ENCODE measurements at places on chromosomes 1 and 21. TPM values are rescaled to one million over a fixed set of nuclear protein-coding genes. Genes with fewer than 3 reads are reported as not detected.
A peak's percentile ranks its signal among the peaks of the same experiment; 100 is the strongest.

DNA sequence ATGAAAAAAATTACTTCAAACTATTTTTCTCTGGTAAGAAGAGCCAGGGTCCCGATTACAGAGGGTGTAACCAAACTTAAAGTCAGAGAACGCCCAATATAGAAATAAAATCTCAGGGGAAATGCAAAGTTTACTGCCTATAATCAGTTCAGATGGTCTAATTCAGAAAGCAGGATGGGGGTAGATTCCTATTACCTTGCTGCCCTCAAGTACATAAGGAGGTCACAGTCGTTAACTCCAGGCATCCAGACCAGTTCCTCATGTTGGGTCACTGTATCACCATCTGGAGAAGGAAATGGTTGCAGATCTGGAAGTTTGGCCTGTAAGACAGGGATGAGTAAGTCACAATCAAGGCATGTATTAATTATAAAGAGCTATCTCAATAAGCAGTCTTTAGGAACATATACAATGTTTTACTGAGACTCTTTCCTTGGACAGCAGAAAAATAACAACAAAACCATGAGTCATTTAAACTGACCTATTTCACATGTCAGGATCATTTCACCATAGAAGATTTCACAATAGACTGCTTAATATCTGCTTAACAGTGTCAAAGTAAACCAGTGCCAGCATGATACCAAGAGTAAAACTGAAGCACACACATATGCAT, 179.4 kb downstream of the SLC45A1 start:
- peaks cover 52% of the 10 kb centered on the region for H3K36me3 ChIP-seq
- H3K27ac ChIP-seq, result no peak overlapping the region
- DNase-seq, result no peak
- no peak overlapping the region for H3K4me3 ChIP-seq
- peaks cover 9% of the 10 kb centered on the region for H3K4me1 ChIP-seq

- no peaks in the 10 kb centered on the region for H3K27me3 ChIP-seq
- no peaks in the 10 kb centered on the region for H3K36me3 ChIP-seq
- DNase-seq, result no peak
- no peak overlapping the region for H3K4me3 ChIP-seq
- H3K27ac ChIP-seq, result no peak overlapping the region
- H3K4me1 ChIP-seq, result no peaks in the 10 kb centered on the region
These were observed 668.7 kb downstream of the MRPL39 start for GRCh38 chr21:24938573-24938972.

- H3K27ac ChIP-seq, result no peak overlapping the region
- DNase-seq, result no peak
- peaks cover 14% of the 10 kb centered on the region for H3K4me1 ChIP-seq
- no peaks in the 10 kb centered on the region for H3K36me3 ChIP-seq
- no peak overlapping the region for H3K4me3 ChIP-seq
These were observed 161.7 kb upstream of the EDN2 start for GRCh38 chr1:41646186-41646585.

DNA sequence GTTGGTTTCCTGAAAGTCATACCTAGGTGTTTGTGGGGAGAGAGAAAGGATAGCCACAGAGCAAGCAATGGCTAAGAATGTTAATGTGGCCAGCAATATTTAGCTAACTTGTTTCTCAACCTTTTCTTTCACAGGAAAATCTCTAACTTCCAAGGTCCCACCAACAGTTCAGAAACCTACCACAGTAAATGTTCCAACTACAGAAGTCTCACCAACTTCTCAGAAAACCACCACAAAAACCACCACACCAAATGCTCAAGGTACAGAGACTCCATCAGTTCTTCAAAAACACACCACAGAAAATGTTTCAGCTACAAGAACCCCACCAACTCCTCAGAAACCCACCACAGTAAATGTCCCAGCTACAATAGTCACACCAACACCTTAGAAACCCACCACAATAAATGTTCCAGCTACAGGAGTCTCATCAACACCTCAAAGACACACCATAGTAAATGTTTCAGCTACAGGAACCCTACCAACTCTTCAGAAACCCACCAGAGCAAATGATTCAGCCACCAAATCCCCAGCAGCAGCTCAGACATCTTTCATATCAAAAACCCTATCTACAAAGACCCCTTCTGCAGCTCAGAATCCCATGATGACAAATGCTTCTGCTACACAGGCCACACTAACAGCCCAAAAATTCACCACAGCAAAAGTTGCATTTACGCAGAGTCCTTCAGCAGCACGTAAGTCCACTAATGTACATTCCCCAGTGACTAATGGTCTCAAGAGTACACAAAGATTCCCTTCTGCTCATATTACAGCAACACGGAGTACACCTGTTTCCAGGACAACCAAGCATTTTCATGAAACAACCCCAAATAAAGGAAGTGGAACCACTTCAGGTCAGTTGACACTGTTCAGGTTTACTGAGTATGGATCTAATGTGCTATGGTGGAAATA, 15.3 kb downstream of the CD55 start:
- peaks cover 33% of the 10 kb centered on the region for H3K4me1 ChIP-seq
- no peaks in the 10 kb centered on the region for H3K27me3 ChIP-seq
- peak overlapping the region; percentile 57 for H3K27ac ChIP-seq
- peaks cover 53% of the 10 kb centered on the region for H3K36me3 ChIP-seq
- no peak overlapping the region for H3K4me3 ChIP-seq
- DNase-seq, result no peak

DNA sequence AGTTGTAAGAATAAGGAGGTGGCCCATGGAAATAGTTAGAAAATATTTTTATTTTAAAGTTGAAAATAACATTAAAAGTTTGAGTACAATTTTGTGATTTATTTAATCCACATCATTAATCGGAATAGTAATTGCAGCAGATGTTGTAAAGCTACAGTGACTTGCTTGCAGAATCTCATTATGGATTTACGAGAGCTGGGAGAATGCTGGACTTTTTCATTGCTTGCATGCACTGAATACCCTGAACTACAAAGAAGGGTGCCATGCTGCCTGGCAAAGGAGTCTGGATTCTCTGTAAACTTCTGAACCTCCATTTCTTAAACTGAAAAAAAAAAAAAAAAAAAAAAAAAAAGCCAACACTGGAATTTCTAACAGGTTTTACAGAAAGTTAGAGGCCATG, 26.5 kb downstream of the WDR64 start:
- DNase-seq, result no peak
- no peak overlapping the region for H3K27ac ChIP-seq
- no peaks in the 10 kb centered on the region for H3K36me3 ChIP-seq

- H3K27ac ChIP-seq, result no peak overlapping the region
- H3K4me3 ChIP-seq, result no peak overlapping the region
- no peaks in the 10 kb centered on the region for H3K27me3 ChIP-seq
- no peak for DNase-seq
These were observed 83.1 kb downstream of the LRRC7 start for GRCh38 chr1:69650779-69651178.

GRCh38 chr1:234262754-234263105, 110.5 kb upstream of the COA6 start:
- DNase-seq, result no peak
- H3K27ac ChIP-seq, result no peak overlapping the region
- H3K4me3 ChIP-seq, result no peak overlapping the region
- H3K27me3 ChIP-seq, result no peaks in the 10 kb centered on the region

DNA sequence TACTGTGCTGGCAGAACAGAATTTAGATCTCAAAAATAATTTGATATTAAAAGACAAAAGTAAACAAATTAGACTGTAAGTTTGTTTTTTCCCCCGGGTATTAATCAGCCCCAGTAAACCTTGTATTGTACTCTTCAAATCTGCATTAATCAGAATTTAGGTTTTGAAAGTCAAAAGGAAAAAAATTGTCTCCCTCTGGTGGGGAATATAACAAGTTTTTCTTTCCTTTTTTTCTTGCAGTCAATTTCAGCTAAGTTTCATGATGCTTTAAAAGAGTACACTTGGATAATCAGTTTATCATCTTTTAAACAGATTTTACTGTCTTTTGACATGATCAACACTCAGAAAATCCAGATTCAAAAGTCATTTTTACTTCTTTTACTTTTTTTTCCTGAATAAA, 134.5 kb upstream of the PKN2 start:
- no peak overlapping the region for H3K27ac ChIP-seq
- no peak overlapping the region for H3K4me3 ChIP-seq
- no peaks in the 10 kb centered on the region for H3K4me1 ChIP-seq
- H3K36me3 ChIP-seq, result no peaks in the 10 kb centered on the region
- no peaks in the 10 kb centered on the region for H3K27me3 ChIP-seq

DNA sequence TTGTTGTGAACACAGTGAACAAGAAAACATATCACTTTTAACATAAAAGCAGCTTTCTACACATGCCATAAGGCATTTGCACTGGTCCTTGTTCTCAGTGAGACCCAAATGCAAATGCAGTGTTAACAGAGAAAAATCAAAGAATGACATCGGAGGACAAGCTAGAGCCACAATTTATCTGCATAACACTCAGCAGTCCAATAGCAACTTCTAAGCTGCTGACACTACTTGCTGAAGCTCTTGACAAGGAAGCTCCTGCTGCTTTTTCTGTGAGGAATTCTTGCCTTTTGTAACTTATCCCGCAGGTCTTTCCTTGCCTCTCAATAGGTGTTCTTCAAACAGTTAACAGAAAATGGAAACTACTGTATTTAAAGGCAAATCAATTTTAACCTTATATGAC, 34.7 kb downstream of the USH2A start:
- H3K4me1 ChIP-seq, result no peaks in the 10 kb centered on the region
- no peaks in the 10 kb centered on the region for H3K27me3 ChIP-seq
- no peak overlapping the region for H3K27ac ChIP-seq
- DNase-seq, result no peak

DNA sequence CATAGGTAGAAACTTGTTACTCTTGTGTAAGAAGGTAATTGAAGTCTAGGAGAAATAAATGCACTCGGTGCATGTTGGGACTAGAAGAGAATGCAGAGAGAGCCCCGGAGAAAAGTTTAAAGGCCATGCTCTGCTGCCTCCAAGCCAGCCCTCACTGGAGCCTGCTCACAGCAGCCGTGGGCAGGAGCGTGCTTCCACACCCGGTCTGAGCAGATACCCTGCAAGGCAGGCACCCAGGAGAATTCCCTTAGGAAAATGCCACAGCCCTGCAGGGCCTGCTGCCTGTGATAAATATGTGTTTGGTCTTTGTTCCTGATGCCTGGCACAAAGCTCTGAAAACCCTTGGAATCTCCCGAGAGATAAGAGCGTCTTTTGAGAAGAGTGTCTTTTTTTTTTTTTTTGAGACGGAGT, 22.8 kb downstream of the C2CD2 start:
- no peaks in the 10 kb centered on the region for H3K36me3 ChIP-seq
- no peak for DNase-seq
- H3K27ac ChIP-seq, result no peak overlapping the region
- H3K27me3 ChIP-seq, result no peaks in the 10 kb centered on the region
- H3K4me3 ChIP-seq, result no peak overlapping the region

- peak overlapping the region; percentile 53 for H3K4me3 ChIP-seq
- DNase-seq, result no peak
- no peaks in the 10 kb centered on the region for H3K27me3 ChIP-seq
- H3K27ac ChIP-seq, result peak overlapping the region; percentile 56
- H3K4me1 ChIP-seq, result peaks cover 11% of the 10 kb centered on the region
These were observed 8.4 kb downstream of the MX2 start for GRCh38 chr21:41369920-41370839.

DNA sequence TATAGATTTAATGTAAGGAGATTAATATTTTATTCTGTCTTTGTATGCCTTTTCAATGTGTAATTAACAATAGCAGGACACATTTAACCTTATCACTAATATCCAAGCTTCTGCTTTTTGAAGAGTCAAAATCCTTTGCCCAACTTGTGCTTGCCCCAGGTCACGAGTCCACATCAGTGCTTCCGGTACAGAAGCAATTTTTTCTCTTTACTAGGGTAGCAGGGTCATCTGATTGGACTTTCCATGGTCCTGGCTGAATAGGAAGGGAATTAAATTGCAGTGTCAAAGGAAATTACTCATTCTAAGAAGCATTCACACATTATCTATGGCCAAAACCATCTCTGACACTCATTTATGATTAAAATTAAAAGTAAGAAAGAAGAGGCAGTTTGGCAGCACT, 460.5 kb upstream of the ADGRL2 start:
- no peaks in the 10 kb centered on the region for H3K4me1 ChIP-seq
- H3K36me3 ChIP-seq, result no peaks in the 10 kb centered on the region
- no peak overlapping the region for H3K4me3 ChIP-seq
- no peak overlapping the region for H3K27ac ChIP-seq
- no peaks in the 10 kb centered on the region for H3K27me3 ChIP-seq

DNA sequence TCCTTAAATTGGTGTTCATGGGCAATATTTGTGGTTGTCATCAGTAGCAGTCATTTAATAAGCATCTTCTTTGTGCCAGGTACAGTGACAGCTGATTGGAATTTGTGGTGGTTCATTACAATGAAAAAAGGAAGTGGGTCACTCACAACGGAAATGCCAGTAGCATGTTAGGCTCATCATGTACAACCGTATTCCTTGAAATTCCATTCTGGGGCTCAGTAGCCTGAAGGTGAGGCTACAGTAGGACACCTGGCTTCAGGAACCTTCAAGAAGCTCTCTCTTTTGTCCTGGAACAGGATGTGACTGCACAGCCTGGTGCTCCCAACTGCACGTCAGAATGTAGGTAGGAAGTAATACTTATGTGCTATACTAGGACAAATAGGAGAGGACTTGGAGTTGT, 93.9 kb downstream of the ST3GAL3 start:
- no peak overlapping the region for H3K4me3 ChIP-seq
- no peak overlapping the region for H3K27ac ChIP-seq
- no peak for DNase-seq
- no peaks in the 10 kb centered on the region for H3K36me3 ChIP-seq

DNA sequence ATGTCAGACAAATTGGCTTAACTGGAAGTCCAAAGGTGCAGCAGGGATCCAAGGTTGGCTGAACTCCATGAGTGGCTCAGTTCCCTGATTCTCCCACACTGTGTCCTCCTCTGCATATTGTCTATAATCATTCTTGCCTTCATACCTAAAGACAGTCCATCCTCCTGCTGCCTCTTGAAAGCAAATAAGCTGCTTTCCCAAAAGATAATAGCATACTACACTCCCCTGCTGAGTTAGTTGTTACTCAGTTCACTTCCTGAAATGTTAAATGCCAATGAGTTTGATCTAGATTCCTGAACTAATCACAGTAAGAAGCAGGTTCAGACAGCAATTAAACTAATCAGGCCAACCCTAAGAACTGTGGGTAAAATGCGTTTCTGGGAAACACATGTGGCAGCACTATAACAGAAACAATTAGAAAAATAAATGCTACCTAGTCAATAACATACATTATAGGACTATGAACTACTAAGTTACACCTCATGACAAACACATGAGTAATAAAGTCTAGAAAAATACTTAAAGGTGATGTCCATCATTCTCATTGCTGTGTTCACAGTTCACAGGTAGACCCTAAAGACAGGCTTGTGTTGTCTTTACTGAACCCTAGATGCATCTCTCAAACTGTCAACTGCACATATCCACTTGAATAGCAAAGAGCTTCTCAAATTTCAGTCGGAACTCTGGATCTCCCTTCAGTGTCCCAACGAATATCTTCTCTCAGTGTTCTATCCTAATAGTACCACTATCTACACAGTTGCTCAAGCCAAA, 50.8 kb upstream of the BOLA1 start:
- peaks cover 41% of the 10 kb centered on the region for H3K4me1 ChIP-seq
- DNase-seq, result no peak
- H3K27ac ChIP-seq, result no peak overlapping the region
- peaks cover 5% of the 10 kb centered on the region for H3K36me3 ChIP-seq
- H3K27me3 ChIP-seq, result no peaks in the 10 kb centered on the region

Gene RAB7B
- total RNA-seq, result 9.1 TPM

Gene PATJ
- 63.9 TPM for total RNA-seq

Gene MCOLN2
- 5.1 TPM for total RNA-seq

Gene FH
- total RNA-seq, result 42.1 TPM

Gene ZBTB17
- total RNA-seq, result 37.7 TPM

Gene TBX19
- total RNA-seq, result 3.1 TPM
